ENCODE measurements at places on chromosomes 6 and 20. TPM values are rescaled to one million over a fixed set of nuclear protein-coding genes. Genes with fewer than 3 reads are reported as not detected.

GRCh38 chr6:39733704-39734103 is 8.5 kb upstream of the KIF6 start:
- no peaks in the 10 kb centered on the region for H3K4me1 ChIP-seq
- DNase-seq: no peak
- H3K4me3 ChIP-seq: no peak overlapping the region
- no peaks in the 10 kb centered on the region for H3K27me3 ChIP-seq

DNA sequence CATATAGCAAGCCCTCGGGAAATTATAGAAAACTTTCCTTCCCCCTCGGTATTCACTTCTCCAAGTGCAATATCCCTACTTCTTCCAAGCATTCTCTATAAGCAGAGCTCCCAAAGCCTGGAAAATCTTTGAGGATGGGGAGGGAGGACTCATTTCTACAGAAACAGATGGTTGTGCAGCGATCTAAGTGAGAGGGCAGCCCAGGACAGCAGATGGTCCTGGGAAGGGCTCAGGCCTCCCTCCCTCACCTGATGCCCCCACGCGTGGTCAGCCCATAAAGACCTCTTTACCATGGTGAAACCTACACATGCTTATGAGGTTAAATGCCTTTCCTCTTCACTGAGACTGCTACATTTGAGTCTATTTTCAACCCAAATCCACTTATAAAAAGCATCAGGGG is 319.6 kb upstream of the QKI start:
- H3K27ac ChIP-seq: no peak overlapping the region
- DNase-seq: no peak
- no peaks in the 10 kb centered on the region for H3K4me1 ChIP-seq

GRCh38 chr20:1706079-1706478 is 48.5 kb upstream of the SIRPG start:
- no peaks in the 10 kb centered on the region for H3K27me3 ChIP-seq
- no peak overlapping the region for H3K27ac ChIP-seq
- no peak for DNase-seq
- no peak overlapping the region for H3K4me3 ChIP-seq

DNA sequence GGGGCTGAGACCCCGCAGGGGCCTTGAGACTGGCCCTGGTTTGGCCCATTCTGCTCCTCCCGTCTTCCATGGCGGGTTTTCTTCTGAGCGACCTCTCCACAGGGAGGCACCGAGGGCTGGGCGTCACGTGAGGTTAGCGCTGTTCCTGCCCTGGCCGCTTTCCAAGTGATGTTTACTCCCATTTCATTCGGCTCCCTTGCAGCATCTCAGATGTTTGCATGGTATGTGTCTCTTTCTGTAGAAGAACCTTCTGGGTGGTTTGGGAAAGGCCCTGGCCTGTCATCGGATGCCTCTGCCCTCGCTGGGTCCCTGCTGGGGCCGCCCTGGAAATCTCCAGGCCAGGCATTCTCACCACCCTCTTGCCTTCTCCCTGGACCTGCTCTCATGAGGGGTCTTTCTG is 17.3 kb downstream of the RAMACL start:
- no peak overlapping the region for H3K27ac ChIP-seq
- no peak for DNase-seq
- H3K36me3 ChIP-seq: no peaks in the 10 kb centered on the region
- H3K4me1 ChIP-seq: no peaks in the 10 kb centered on the region
- H3K27me3 ChIP-seq: no peaks in the 10 kb centered on the region

- DNase-seq: peak; percentile 31
- H3K4me3 ChIP-seq: no peak overlapping the region
- no peaks in the 10 kb centered on the region for H3K4me1 ChIP-seq
- no peak overlapping the region for H3K27ac ChIP-seq
- H3K36me3 ChIP-seq: no peaks in the 10 kb centered on the region
Observed at GRCh38 chr6:155248008-155249001, 15.5 kb upstream of the CLDN20 start.

DNA sequence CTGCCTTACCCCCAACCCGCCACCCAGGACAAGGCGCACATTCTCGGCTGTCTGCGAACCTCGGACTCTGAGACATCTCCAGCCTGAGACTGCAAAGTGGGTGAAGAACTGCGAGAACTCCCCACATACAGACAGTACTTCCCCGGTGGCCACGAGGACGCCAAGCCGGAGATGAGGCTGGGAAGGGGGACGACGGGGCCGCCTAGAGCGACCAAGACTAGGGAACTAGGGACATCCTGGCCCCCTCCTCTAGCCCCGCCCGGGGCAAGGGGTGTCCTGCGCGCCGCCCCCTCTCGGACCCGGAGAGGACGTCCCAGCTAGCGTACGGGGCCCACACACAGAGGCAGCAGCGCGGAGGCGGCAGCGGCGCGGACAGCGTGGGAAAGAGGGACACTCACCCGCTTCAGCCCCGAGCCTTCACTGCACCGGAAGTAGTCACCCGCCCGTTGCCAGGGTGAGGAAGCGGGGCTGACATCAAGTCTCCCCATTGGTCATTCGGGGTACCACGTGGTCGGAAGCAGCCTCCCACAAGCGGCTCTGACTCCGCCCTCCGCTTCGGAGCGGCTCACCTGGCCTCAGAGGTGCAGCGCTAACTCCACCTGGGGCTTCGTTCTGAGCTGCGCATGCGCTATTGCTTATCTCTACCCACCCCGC is at the start of gene TASP1:
TASP1 (minus strand) TSS at position 437 of the 654 bp plus-strand sequence. CDS start 8,854 bp downstream, outside the sequence.
- H3K27ac ChIP-seq: peak within 1 kb of the TSS; percentile 81
- H3K27me3 ChIP-seq: no peaks in the 10 kb centered on the region
- no peaks in the 10 kb centered on the region for H3K4me1 ChIP-seq
- H3K4me3 ChIP-seq: peak within 1 kb of the TSS; percentile 93

DNA sequence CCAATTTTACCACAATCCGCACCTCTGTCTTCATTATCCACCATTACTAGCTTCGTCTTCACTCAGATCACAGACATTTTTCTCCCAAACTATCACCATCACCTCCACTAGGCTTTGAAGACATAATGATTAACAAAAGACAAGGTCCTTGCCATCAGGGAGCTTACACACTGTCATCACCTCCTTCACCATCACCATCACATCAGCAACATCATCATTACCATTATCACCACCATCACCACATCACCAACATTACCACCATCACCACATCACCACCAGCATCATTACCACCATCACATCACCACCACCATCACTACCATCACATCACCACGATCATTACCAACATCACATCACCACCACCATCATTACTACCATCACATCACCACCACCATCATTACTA is 4.4 kb upstream of the SLC22A7 start:
- DNase-seq: no peak
- no peak overlapping the region for H3K4me3 ChIP-seq
- no peak overlapping the region for H3K27ac ChIP-seq
- no peaks in the 10 kb centered on the region for H3K4me1 ChIP-seq
- H3K27me3 ChIP-seq: no peaks in the 10 kb centered on the region

Gene PRPH2
- total RNA-seq: 0.35 TPM

Gene CFAP61
- total RNA-seq: not detected

Gene ZNF165
- total RNA-seq: 9.9 TPM

Gene C6orf15
- not detected for total RNA-seq

All from colonic mucosa (tissue), 4 donors.